ENCODE measurements at places on chromosomes 12 and 14. TPM values are rescaled to one million over a fixed set of nuclear protein-coding genes. Genes with fewer than 3 reads are reported as not detected.
A peak's percentile ranks its signal among the peaks of the same experiment; 100 is the strongest.

DNA sequence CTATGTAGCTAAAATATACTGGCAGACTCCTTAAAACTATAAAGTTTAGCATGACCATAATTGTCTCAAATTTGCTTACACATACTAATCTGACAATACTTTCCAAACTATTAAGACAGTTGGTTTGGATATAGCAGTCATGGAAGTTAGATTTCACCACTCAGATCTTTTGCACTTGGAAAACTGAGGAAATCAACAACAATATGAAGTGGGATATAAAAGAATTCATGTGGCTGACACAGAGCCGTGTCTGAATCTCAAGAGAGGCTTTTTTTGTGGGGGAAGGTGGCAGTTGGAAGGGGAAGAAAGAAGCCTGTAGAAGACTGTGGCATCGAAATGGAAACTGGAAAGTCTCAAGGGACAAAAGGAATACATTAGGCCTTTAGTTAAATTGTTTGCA is 166.6 kb upstream of the FLRT2 start:
- no peak overlapping the region for H3K27ac ChIP-seq
- H3K27me3 ChIP-seq: no peaks in the 10 kb centered on the region
- no peak overlapping the region for H3K4me3 ChIP-seq
- H3K4me1 ChIP-seq: peaks cover 12% of the 10 kb centered on the region

GRCh38 chr12:131867891-131868675 is 26.3 kb upstream of the ULK1 start:
- H3K4me3 ChIP-seq: no peak overlapping the region
- no peaks in the 10 kb centered on the region for H3K36me3 ChIP-seq
- no peak overlapping the region for H3K27ac ChIP-seq
- DNase-seq: no peak

DNA sequence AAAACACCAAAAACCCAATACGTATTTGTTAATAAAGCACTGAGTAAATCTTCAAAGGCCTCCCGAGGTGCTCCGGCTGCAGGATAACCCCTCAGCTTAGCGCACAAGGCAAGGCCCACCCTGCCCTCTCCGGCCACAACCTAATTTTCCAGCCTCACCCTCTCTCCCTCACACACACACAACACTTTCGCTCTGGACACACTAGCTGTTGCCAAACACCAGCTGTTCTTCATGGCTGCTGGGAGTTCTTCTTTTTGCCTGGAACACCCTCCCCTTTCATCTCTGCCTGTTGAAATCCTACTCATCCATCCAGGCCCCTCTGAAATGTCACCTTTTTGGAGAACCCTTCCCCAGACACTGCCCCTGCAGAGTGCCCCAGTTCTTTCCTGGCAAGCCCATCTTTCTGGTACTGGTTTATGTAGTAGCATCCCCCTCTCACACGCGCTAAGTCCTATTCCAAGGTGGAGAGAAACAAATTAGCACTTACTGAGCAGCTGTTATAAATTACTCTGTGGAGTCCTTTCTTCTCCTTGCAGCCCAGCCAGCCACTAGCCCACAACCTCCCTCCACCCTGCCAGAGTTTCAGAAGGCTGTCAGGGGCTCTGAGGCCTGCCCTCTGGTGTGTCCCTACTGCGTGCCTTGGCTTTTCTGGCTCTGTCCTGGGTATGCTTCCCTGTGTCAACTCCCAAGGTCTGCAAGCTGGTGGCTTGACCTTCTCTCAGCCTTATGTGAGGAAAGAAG is 805 bp upstream of the CRACR2A start:
- peak overlapping the region; percentile 67 for H3K4me3 ChIP-seq
- H3K27me3 ChIP-seq: no peaks in the 10 kb centered on the region
- no peaks in the 10 kb centered on the region for H3K36me3 ChIP-seq
- no peak for DNase-seq
- H3K27ac ChIP-seq: peak overlapping the region; percentile 16

OVCH1 gene
- not detected for total RNA-seq

GRCh38 chr12:583251-583869 is 79.9 kb downstream of the NINJ2 start:
- no peak overlapping the region for H3K4me3 ChIP-seq
- no peaks in the 10 kb centered on the region for H3K27me3 ChIP-seq
- peak; percentile 62 for DNase-seq
- peaks cover 40% of the 10 kb centered on the region for H3K4me1 ChIP-seq
- no peaks in the 10 kb centered on the region for H3K36me3 ChIP-seq

AVPR1A gene
- total RNA-seq: not detected

- H3K27ac ChIP-seq: peak overlapping the region; percentile 90
- peak overlapping the region; percentile 96 for H3K4me3 ChIP-seq
- peak; percentile 43 for DNase-seq
- H3K27me3 ChIP-seq: no peaks in the 10 kb centered on the region
Observed at GRCh38 chr12:7190268-7191055, 976 bp downstream of the PEX5 start.

RHEBL1 gene
- 2.5 TPM for total RNA-seq

PELI2 gene
- 8.1 TPM for total RNA-seq

GLT1D1 gene
- total RNA-seq: not detected

- H3K4me3 ChIP-seq: no peak overlapping the region
- H3K27me3 ChIP-seq: no peaks in the 10 kb centered on the region
- no peak overlapping the region for H3K27ac ChIP-seq
- no peaks in the 10 kb centered on the region for H3K4me1 ChIP-seq
Observed at GRCh38 chr12:10829994-10830393, 3.8 kb upstream of the TAS2R10 start.

DNA sequence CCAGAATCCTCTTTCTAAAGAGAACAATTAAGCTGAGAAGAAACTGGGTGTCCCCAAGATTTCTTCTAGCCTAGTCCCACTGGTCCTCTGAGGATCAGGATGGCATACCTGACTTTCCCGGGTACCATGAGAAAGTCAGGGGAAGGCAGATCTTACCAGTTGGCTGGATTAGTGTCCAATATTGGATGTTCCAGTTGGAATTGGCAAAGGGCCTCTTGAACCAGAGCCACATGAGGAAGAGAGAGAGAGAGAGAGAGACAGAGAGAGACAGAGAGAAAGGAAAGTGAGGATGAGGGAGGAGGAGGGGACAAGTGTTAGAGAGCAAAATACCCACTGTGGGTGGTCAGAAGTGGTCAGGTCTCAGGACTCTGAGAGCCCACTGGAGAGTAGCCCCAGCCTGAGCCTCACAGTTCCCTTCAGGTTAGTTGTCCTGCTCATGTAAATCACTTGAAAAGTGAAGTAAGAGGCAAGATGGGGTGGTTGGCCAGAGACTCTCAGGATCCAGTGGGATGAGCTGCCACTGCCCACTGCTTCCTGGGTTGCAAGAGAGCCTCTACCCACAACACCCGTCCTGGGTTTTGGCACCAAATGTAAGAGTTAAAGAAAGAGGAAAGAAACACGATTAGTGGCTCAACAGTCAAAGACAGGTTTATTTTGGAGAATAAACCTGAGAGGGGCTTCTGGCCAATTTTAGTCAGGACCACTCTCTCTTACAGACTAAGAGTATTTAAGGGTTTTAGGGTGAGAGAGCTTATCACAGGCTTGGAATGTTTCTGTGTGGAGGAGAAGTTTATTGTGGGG is 28.4 kb upstream of the A2M start:
- DNase-seq: no peak
- H3K27me3 ChIP-seq: no peaks in the 10 kb centered on the region
- H3K36me3 ChIP-seq: no peaks in the 10 kb centered on the region
- peak overlapping the region; percentile 1 for H3K27ac ChIP-seq

- H3K36me3 ChIP-seq: no peaks in the 10 kb centered on the region
- peaks cover 17% of the 10 kb centered on the region for H3K4me1 ChIP-seq
- H3K4me3 ChIP-seq: no peak overlapping the region
- H3K27me3 ChIP-seq: no peaks in the 10 kb centered on the region
Observed at GRCh38 chr14:73662487-73662943, 17.7 kb downstream of the DNAL1 start.

Data from Caco-2 (cell line).